Skeletal muscle cell (primary cell): ENCODE measurements at places on chromosomes 5 and 9.

- DNase-seq = no peak
Observed at GRCh38 chr5:171115519-171115918, 193.5 kb upstream of the TLX3 start.

- DNase-seq = no peak
Observed at GRCh38 chr5:179615203-179615602, 8.3 kb downstream of the HNRNPH1 start.

GRCh38 chr9:126154869-126155268 lies 171.8 kb upstream of the MVB12B start:
- no peak for DNase-seq

DNA sequence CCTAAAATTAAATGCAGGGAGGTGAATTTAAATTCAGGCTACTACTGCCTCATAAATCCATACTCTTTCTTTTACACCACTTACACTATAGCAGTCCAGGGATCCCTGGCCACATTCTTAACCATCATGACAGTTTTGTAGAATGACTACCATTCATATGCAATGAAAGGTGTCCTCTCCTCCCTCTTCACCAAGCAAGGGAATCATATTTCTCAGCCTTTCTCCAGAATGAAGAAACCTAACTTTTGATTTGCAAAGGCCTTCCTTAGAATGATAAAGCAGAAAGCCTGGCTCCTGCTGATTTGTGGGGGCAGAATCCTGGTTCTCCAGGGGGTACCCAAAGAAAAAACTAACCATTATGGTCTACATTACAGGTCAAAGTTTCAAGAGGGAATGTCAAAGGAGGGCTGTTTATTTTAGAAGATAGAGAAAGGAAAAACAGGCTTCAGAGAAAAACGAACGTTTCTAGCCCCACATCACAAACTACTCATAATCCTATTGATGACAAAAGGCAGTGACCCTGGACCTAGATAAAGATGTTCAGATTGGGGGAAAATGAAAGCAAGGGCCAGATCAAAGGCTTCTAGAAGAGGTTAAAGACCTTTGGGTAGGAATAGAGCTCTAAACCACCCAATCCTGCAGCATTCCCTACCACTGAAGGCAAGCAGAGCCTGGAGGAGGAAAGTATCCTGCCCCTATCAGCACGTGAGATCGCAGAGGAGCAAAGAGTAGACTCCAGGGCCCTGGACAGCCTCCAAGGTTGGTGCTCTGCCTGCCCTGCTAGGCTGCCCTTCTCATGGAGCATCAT lies 11.5 kb downstream of the WNT8A start:
- DNase-seq = no peak

DNA sequence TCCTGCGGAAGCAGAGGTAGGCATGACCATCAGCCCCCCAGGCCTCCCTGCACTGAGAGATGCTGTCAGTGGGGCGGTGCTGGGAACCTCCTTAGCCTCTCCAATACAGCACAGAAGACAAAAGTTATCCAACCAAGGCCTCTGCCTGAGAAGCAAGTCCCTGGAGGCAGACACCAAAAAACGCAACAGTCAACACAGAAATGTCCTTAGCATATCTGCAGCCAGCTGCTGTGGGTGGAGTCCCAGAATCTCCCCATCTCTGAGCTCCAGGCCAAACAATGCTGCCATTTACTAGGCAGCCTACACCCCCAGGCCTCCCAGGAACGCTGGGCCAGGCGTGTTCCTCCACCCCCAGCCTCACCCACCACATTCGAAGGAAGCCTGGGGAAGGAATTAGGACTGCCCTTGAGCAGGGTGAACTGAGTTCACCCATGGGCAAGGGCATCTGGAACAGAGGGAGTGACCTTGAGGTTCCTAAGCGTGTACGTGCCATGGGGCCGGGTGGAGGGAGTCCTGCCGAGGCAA lies 43.7 kb downstream of the STK10 start:
- DNase-seq = no peak

GRCh38 chr9:89022001-89022759 lies 30.9 kb downstream of the S1PR3 start:
- no peak for DNase-seq
